ENCODE measurements at places on chromosomes 6 and 20.
A peak's percentile ranks its signal among the peaks of the same experiment; 100 is the strongest.

- no peak for DNase-seq
These were observed 33.2 kb upstream of the SHLD1 start for GRCh38 chr20:5716953-5717352.

GRCh38 chr6:16473908-16474771, 235.8 kb downstream of the GMPR start:
- no peak for DNase-seq

GRCh38 chr6:124040655-124041054, 237.0 kb downstream of the NKAIN2 start:
- DNase-seq, result no peak

- no peak for DNase-seq
These were observed 8.6 kb upstream of the IL22RA2 start for GRCh38 chr6:137181891-137182653.

DNA sequence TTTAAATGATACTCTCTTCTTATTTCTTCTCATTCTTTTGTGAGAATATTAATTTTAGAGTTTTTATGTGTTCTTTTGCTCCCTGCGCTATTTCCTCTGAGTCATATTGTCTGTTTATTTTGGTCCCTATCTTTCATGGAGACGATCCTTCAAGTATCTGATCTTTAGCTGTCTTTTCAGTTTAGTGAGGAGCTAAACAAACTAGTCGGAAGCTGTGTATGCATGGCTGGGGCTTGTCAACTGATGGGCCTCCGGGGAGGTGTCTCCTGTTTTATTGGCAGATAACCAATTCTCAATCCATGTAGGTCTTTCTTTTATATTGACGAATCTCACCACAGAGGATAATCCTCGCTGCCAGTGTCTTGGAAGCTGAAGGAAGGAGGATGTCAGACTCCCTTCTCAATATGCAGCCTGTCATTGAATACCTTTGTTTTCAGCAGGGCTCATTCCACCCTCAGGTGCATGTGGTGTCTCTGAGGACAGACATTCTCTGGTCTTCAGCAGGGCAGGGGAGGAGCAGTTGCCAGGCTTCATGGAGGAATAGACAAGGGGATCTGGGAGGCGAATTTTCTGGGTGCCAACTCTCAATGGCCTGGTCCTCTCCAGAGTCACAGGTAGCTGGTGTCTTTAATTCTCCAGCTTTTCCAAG, 64.9 kb downstream of the RNF182 start:
- no peak for DNase-seq

DNA sequence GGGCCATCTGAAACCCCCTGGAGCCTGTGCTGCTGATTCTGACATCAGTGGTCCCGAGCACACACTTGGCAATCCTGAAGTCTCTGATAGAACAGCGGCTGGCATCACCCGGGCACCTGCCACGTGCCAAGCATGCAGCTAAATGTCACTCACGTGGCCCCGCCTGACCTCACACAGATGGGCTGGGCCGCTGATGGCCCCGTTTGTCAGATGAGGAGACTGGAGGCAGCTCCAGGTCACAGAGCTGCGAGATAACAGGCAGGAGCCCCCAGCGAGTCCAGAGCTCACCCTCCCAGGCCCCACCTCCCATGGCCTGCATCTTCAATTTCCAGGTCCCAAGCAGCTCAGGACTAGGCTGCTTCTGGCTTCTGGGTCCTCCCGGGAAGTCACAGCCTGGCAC, 67.2 kb downstream of the YTHDF1 start:
- no peak for DNase-seq

GRCh38 chr6:159221486-159222170, 52.4 kb downstream of the FNDC1 start:
- no peak for DNase-seq

DNA sequence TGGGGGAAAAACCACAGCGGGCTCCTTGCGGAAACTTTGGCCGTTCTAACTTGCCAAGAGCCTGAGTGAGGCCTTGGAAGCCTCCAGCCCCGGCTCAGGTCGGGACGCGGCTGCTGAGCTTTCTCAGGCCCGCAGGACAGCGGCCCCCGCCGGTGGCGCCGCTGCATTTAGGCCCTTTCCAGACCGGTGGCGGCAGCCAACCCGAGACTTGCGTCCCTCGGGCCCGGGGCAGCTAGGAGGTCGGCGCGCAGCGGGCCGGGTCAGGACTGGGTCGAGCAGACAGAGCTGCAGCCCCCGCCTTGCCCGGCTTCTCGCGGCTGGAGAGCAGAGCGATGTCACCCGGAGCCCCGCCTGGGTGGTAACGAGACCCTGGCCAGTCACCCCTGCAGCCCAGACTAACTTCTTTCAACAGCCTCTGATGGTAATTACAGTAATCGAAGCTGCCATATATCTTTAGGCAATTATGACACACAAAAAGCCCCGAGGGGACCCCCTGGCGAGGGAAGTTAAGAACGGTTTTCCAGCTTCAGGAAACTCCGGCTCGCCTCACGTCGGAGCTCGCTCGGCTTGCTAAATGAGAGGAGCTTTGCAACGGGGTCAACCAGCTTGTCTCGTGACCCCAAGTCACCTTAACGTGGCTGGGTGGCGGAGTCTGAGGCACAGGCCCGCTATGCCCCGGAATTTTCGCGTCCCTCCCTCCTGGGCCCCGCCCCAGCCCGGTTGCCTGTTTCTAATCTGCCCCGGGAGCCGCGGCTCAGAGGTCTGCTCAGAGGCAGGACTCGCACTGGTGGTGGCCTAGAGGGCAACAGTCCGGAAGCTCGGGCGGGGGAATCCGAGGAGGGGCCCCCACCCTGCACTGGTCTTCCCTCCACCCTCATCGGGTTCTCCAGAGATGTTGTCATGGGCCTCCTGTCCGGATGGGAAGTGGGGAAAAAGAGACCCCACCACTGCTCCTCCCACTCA, 3.0 kb downstream of the NR2E1 start:
- no peak for DNase-seq

- no peak for DNase-seq
These were observed 262.3 kb upstream of the SOX4 start for GRCh38 chr6:21331235-21331634.

- no peak for DNase-seq
These were observed 1159.4 kb upstream of the ADGRB3 start for GRCh38 chr6:67475700-67476099.

DNA sequence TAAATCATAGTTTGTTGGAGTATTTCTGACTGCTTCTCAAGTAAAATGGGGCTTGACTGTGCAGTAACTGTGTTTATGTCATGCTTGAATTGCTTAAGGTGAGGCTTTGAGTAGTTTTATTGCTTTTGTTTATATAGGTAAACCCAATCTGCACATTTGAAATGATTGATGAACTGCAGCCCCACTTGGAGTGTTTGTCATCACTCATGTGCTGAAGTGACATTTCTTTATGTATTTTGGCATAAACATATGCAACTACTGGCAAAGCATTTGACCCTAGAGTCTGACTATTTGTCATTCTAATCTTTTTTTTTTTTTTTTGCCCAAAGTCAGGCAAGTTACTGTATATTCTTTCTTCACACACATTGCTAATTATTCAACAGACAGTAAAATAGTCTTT, 491.4 kb upstream of the POU3F2 start:
- no peak for DNase-seq

GRCh38 chr6:170035901-170036304, 255.0 kb downstream of the DLL1 start:
- peak; percentile 60 for DNase-seq

DNA sequence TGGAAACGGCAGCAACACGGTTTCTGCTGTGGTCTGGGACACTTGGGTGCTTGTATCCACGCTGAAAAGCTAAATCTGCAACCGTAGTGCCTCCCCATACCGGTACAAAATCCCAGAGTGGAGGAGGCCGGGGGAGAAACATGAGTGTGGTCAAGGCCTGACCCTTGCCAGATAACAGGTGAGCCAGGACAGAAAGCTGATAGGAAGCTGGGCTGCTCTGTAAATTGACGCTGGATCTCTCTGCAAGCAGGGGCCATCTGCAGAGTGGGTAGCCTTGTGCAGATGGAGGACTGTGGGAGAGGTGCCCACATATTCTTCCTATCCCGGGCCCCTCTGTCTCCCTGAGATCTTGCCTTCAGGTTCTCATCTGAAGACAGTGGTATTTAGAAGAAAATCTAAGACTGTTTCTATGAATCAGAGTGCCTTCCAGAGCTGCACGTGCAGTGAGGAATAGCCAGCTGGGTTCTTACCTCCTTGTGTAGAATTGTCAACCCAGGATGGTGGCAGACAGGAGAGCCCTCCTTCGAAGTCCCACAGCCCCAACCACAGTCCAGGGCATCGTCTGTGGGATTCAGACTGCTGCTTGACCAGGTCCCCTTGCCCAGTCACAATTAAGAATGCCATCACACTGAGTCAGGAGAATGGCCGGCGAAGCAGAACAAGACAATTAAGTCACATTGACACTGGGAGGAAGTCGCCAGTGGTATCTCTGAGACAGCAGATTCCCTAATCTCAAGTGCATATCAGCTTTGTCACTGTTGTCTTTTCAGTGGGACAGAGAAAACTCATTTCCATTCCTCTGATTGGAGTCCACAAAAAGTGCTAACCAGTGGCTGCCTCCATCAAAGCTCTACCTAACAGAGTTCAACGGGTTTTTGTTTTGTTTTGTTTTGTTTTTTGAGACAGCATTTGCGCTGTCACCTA, 100.0 kb upstream of the RIPOR2 start:
- DNase-seq, result no peak

GRCh38 chr6:166614171-166614583, 12.9 kb downstream of the RPS6KA2 start:
- no peak for DNase-seq

DNA sequence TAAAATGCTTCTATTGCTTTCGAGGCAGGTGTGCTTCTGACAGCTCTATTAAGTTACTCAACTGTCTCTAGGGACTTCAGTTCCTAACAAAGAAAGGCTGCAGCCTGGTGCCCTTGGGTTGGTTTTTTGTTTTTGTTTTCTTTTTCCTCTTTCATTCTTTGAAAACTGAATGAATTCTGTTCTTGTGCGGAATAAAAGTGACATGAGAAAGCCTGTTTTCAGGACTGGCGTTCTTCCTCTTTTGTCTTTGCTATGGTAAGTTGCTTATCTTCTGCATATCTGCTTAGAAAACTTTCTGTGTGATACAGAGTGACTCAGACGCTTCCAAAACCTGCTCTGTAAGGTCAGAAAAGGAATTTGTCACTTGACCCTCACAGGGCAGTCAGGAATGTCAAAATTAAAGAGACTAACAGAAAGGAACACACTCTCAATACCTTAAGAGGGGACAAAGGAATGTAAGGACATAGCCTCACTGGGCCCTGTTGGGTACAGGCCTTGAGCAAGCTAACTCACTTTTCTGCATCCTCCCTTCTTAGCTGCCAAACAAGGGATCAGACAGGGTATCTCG, 56.2 kb upstream of the NHSL1 start:
- DNase-seq, result no peak

GRCh38 chr6:70846207-70846835, 110.5 kb downstream of the B3GAT2 start:
- DNase-seq, result no peak

- no peak for DNase-seq
These were observed 22.6 kb upstream of the SH3BGRL2 start for GRCh38 chr6:79608334-79609224.

DNA sequence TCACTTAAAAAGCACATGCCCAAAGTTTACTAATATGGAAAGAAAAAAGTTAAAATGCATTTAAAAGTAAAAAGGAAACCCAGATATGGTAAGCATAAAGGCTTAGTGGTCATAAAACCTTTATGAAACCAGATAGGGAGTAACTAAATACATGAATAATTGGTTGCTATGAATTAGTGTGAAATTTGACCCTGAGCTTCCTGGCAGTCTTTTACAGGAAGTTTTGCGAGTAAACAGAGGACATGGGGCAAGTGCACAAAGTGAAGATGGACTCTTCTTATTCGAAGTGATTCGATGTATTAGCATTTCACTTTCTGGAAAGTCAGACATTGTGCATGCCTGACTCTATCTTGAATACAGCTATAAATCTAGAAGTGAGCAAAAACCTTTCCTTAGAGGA, 90.9 kb upstream of the MLIP start:
- no peak for DNase-seq

DNA sequence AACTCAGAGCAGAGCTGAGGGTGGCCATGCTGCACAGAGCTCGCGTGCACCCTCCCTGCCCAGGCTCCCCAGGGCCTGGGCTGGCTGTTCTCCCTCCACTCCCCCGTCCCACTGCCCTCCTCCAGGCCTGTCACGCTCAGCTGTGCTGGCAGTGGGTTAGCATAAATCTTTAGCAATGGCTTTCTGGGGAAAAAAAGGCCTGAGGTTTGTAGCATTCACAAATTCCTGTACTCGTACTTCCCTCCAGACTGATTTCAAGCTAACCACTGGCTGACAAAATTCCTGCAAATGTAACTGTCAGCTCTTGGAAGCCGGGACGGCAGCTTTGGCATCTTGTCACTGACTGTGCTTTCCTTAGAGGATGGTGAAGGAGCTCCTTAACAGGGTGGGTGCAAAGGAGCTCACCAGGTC, 22.3 kb upstream of the SMOC2 start:
- peak; percentile 63 for DNase-seq

- no peak for DNase-seq
These were observed 105.9 kb downstream of the SESN1 start for GRCh38 chr6:108988765-108989164.

- peak; percentile 54 for DNase-seq
These were observed 7.5 kb upstream of the RAET1E start for GRCh38 chr6:149905371-149905910.

- DNase-seq, result no peak
These were observed 66.7 kb downstream of the CD164 start for GRCh38 chr6:109315341-109316110.

Data from coronary artery (tissue), 2 donors.